ENCODE measurements at places on chromosomes 11 and 22.

DNA sequence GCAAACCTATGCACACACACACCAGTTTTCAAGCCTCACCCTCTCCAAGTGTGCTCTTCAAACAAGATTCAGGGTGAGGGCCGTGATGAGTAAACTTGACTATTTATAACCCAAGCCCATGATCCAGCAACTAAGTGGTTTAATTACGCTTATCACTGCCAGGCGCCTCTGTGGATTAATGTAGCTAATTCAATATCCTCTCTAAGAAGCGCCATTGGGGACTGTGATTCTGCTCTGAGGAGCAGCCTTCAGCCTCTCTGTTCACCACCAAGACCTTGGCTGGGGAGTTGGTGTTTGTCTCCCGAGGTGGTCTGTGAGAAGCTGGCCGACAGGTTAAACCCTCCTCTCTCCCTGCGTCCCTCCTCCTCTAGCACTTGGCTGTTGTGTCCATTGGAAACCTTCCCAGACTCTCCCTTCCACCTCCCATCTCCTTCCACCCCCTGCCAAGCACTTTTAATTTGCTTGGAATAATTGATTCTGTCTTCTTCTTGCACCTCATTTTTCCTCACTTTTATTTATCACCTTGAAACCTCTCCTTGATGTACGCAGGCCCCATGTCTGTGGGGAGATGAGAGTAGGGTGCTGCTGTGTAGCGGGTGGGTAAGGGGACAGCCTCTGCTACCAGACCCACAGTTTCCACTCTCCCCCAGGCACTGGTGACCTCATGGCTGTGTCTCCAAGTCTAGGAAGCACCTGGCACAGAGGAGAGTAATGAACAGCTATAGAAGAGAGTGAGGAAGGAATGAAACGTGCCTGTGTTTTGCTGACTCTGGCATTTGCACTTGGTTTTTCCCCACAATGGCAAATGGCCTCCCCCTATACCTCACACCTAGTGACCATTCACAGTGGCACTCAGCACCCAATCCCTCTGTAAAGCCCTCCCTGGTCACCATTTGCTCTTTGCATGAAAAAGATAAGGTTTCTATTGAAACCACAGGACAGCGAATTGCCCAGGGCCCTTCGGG is 236.6 kb downstream of the GRIK4 start:
- DNase-seq: no peak

DNA sequence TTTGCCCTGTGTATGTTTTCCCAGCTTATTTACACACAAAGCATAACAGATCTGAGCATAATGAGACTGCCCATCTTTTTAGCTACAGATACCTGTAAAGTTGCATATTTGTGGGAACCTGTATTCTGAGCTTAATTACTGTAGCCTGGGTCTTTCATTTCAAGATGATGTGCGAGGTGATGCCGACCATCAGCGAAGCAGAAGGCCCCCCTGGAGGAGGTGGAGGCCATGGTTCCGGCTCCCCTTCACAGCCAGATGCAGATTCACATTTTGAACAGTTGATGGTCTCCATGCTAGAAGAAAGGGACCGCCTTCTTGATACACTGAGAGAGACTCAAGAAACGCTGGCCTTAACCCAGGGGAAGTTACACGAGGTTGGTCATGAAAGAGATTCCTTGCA is 1.5 kb downstream of the PPFIA1 start:
- no peak for DNase-seq

DNA sequence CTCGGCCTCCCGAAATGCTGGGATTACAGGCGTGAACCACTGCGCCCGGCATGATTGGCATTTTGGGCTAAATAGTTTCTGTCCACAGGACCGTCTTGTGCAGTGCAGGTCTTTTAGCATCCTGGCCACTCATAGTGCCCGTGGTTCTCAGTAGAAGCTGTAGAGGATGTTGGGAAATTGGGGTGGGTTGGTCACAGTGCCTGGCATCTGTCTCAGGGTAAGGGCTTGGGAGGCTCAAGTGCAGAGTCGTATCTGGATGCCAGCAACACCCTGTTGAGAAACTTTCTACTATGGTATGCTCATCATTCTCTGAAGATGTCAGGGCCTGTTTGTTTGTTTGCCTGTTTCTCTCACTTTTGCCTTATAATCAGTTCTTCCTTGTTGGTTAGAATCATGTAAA is 21.9 kb downstream of the UBE2L3 start:
- DNase-seq: no peak

GRCh38 chr11:1618231-1618630 is 3.7 kb downstream of the KRTAP5-4 start:
- DNase-seq: no peak

DNA sequence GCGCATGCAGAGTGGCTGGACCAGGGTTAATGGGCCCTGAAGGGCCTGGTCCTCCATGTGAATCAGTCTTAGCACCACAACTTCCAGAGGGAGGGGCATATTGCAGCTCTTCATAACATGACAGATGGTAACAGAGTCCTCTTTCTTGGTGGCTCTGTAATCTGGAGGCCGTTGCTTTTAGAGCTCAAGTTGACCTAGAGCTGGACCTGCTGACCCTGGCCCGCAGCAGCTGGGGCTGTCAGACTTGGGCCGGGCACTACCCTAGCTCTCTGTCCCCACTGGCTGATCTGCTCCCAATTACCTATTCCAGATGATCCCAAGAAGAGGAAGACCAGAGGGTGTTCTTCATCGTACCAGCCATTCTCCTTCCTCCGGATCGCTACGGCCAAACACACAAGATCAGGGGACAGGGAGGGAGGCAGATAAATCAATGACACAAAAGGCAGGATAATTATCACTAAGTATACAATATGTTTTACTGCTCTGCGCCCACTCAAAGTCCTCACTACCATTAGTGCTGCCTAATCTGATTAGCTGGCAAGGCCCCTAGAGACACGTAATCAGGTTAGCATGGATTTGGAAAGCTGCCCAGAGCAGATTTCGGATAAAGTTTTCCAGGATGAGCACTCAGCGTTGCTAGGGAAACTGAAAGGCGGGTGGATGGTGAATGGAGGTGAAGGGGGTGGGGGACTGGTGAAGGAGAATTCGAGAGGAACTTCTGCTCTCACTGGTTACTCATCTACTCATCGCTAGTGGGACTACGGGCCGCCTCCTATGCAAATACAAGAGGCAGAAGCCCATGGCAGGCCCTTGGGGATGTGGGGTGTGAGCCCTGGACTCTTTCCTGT is 64.5 kb upstream of the PHOX2A start:
- DNase-seq: no peak

DNA sequence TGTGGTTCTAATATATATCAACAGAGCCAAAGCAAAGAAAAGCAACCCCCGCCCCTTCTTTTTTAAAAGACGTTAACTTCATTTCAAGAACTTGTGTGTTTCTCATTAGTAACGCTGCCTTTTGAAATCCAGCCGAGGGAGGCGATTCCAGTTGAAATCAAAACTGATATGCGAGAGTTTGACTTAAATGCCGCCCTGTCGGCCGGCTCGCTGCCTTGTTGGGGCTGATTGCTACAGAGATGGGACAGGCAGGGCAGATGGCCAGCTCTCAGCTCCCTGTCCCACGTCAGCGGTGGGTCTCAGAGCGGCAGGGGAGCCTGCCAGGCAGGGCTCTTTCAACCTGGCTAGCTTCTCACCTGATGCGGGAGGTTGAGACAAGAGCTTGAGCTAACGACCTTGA is 51.9 kb upstream of the ALX4 start:
- no peak for DNase-seq

GRCh38 chr11:119673052-119673758 is 55.8 kb downstream of the NECTIN1 start:
- DNase-seq: no peak

DNA sequence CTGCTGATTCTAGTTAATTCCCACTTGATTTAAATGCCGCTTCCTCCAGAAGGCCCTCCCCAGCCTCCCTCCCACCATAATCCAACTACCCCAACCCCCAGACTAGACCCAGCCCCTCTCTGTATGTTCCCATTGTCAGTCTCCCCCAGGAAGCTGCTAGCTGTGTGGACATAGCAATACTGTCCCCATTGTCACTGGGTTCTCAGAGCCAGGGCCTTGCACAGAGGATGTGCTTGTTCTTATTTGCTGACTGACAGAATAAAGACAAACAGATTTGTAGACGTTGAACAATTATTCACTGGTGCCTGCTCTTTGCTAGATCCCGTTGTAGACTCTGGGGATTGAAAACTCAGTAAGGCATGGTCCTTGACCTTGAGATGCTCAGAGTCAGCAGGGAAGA is 45.7 kb upstream of the NAV2 start:
- no peak for DNase-seq

GRCh38 chr22:45172881-45173585 is 9.3 kb downstream of the NUP50 start:
- DNase-seq: no peak

DNA sequence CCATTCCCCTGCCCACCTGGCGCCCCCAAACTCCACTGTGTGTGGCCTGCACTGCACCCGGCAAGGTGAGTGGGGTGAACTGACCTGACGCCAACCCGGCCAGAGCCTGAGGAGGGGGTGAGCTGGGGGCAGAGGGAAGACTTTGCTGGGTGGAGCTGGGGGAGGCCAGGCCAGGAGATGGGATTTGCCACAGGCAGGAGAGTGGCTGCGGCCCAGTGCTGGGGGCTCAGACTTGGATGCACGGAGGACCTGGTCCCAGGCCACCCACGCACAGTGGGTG is 17.8 kb upstream of the FLRT1 start:
- no peak for DNase-seq
